ENCODE measurements at places on chromosomes 7 and 10. TPM values are rescaled to one million over a fixed set of nuclear protein-coding genes. Genes with fewer than 3 reads are reported as not detected.
A peak's percentile ranks its signal among the peaks of the same experiment; 100 is the strongest.

Gene AFAP1L2
- 1.1 TPM for total RNA-seq

Gene CDHR1
- not detected for total RNA-seq

Gene SLC18A3
- not detected for total RNA-seq

Gene GSTO2
- 26.7 TPM for total RNA-seq

Gene EPO
- total RNA-seq, result not detected

Gene MYPN
- total RNA-seq, result 0.38 TPM

Gene CACNB2
- total RNA-seq, result not detected

Gene NME8
- total RNA-seq, result not detected

Gene NUDT5
- 83.8 TPM for total RNA-seq

Gene HABP2
- total RNA-seq, result 1.0 TPM

Gene PRPS1L1
- not detected for total RNA-seq

Gene PKD1L1
- total RNA-seq, result 0.49 TPM

Gene TSPAN33
- total RNA-seq, result 12.4 TPM

Gene SFRP5
- total RNA-seq, result 0.20 TPM

Gene GPR85
- not detected for total RNA-seq

Gene TCF7L2
- 43.0 TPM for total RNA-seq

Gene PKD2L1
- not detected for total RNA-seq

- no peak for DNase-seq
Measured at GRCh38 chr10:8133146-8133545, 78.7 kb downstream of the GATA3 start.

GRCh38 chr7:128728598-128728997 lies 10.6 kb upstream of the CALU start:
- DNase-seq, result no peak

DNA sequence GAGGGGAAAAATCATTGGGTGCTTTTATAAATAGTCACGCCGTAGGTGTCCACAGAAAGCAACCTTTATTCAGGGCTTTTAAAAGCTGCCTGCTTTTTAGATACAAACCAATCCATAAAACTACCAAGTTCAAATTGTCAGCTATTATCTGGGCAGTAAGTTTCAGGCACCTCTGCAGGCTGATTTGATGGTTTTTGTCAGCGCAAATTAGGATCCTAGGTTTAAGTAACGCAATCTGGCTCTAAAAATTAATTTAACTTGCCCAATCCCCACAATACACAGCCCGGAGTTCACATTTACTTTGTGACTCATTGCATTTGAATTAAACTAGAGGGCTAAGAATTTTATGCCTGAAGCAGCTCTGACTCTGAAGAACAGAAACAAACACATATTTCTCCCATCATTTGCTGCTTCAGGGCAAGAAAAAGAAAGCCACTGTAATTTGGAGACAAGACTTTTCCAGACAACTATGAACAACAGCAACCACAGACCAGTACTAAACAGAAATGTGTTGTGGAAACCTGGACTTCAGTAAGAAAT lies 43.3 kb downstream of the NRP1 start:
- DNase-seq, result no peak

GRCh38 chr7:98079891-98080648 lies 26.6 kb upstream of the LMTK2 start:
- no peak for DNase-seq

GRCh38 chr10:43734716-43735115 lies 86.0 kb upstream of the ZNF32 start:
- no peak for DNase-seq

GRCh38 chr7:37645282-37646050 lies 38.1 kb upstream of the GPR141 start:
- no peak for DNase-seq

DNA sequence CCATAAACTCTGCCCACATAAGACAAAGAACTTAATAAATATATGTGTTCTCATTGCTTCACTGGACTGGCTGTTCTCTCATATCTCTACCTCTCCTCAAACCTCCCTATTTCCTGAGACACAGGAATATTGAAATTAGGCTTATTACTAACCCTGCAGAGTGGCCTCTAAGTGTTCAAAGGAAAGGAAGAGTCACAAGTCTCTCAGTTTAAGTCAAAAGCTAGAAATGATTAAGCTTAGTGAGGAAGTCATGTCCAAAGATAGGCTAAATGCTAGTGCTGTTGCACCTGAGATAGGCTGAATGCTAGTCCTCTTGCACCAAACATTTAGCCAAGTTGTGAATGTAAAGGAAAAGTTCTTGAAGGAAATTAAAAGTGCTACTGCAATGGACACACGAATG lies 41.1 kb downstream of the GNAI1 start:
- no peak for DNase-seq

- no peak for DNase-seq
Measured at GRCh38 chr10:122176232-122177213, 94.6 kb upstream of the BTBD16 start.

DNA sequence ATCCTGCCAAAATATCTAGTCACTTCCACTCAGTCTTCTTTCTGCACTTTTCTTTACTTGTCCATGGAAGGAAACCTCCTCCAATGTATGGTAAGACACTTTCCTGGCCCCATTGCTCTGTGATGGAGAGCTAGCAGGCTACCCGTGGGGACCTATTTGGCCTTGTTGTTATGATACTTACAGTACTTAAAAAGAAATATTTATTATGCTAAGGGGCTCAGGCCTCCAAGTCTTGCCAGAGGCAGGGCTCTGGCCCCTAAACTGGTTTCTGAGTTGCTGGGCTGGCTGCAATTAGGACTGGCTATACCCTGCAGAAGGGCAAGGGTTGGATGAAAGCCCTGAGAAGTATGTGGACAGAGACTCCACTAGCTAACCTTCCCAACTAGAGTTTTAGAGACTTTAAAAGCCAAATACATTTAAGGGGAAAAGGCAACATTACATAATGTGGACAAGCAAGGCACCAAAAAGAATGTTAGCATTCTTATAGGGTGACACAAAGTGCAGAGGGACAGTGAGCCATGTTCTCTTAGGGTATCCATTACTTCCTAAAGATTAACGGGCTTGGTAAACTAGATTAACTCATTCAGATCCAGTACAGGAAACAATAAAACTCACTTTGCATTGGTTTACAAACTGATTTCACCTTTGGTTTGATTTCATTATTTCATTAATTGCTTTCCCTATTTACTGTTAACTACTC lies 84.9 kb upstream of the INHBA start:
- no peak for DNase-seq

- DNase-seq, result no peak
Measured at GRCh38 chr7:16993543-16993942, 111.8 kb upstream of the AGR3 start.

DNA sequence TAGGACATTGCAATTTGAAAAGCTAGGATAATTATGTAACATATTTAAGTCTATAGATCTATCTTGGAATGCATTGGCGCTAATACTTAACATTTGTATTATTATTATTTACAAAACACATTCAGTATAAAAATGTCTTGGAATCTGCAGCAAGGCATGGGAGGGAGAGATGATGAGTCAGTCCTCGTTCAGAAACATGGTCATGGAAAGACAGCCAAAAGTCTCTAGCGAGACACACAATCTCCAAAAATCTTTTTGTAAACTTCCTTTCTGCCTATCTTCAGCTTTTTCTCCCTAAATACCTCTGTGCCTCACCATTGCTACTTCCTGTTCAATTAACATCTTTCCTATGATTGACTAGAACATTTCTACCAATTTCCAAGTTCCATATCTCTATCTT lies 188.4 kb upstream of the CACNA2D1 start:
- no peak for DNase-seq

- DNase-seq, result peak; percentile 7
Measured at GRCh38 chr10:29501692-29502091, 133.1 kb downstream of the SVIL start.

GRCh38 chr10:76640806-76641205 lies 996.8 kb downstream of the KCNMA1 start:
- no peak for DNase-seq

- no peak for DNase-seq
Measured at GRCh38 chr7:140594131-140594691, 46.4 kb downstream of the DENND2A start.

DNA sequence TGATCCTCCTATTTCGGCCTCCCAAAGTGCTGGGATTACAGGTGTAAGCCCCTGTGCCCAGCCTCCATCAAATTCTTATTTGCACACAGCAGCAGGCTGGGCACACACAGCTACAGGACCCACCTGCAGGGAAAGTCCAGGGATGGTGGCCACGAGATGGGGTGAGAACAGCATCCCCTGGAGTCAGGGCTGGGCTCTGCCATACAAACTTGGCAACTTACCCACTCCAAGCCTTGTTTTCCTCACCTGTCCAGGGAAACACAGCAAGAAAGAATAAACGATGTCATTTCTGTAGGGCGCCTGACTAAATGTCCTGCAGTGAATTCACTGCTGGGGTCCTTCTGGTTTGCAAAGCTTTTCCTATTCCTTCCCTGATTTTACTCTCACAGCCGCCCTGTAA lies 5.5 kb downstream of the MYH16 start:
- no peak for DNase-seq

DNA sequence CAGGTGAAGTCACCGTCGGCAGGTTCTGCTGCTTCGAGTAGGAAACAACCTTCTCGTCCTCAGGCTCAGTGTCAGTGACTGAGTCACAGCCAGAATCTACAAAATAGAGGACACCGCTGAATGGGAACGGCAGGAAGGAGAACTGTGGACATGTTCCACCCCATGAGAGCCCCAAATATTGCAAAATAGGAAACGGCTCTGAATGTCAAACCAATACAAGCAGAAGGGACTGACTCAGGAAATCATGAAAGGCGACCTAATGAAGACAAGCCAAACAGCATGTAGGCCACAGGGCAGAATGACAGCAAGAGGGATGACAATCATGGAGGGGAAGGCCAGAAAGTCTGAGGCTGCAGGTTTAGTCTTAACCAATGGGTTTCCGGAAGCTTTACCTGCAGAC lies 63.5 kb downstream of the PIK3AP1 start:
- DNase-seq, result no peak

GRCh38 chr7:141884539-141885225 lies 31.5 kb upstream of the OR9A4 start:
- DNase-seq, result no peak

GRCh38 chr7:158358926-158359645 lies 228.5 kb downstream of the PTPRN2 start:
- DNase-seq, result no peak

DNA sequence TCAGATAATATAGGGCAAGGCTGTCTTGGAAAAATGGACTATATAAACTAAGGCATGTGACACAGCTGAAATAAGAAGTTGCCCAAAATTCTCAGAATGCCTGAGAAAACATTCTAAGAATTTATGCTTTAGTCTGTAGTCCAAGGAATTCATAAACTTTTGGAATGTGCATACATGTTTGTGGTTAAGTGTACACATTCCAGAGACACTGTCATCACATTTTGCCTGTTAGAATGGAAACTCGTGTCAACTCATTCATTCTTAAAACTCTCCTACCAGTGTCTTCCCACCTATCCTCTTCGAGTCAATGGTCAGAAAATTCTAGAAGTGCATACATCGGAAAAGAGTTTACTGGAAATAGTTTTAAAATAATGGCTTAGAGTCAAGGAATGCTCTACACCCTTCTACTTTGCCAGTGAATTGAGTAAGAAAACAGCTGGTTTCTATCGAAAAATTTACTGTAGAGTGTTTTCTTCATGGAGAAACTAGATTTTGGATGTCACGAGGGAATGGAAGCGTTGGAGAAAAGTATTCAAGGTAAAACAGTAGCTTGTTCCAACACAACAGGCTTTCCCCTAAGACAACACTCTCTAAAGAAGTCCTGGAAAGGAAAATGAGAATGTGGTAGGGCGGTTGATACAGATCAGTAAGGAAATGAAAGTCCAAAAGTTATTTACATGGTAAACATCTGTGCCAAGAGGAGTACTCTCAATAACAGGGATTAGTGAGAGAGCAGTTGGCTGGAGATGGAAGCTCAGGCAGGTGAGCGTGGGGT lies 1177.6 kb upstream of the C7orf33 start:
- no peak for DNase-seq

DNA sequence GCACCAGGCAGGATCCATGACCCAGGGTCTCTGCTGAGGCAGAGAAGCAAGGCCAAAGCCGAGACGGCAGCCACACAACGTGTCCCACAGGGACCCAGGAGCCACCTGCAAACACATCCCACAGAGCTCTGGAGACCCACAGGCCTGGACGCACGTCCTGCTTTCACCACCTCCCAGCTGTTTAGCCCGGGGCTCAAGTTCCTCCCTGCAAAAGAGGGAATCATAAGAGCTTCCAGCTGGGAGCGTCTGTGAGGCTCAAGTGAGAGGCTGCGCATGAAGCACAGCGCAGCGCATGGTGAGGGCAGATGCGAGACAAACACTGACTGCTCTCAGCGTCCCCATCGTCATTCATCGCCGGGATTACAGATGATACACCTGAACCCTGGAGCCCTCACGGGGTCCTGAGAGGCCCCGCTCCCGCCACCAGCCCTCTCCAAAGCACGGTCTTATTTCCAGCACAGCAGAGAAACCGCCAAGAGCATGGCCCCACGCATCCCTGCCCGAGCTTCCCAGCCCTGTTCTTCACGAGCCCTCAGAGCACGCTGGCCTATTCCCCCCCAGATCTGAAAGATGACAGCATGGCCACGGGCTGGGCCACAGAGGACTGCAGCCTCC lies 88.7 kb downstream of the MAD1L1 start:
- no peak for DNase-seq

DNA sequence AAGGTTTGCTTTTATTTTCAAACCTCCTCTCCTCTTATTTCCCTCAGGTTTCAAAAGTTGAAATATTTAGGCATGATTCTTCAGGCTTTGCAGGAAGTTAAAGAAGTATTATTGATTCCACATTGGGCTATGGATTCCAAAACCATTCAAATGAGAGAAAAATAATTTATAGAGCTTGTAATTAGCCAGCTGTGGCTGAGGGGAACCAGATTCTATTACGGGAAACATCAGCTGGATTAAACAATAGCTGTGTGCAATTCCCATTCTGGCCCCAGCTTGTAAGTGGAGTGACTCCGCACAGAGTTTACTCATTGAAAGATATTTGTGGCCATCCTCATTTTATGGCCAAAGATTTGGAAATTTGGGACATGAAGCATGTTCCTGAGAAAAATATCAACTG lies 77.0 kb upstream of the PHYHIPL start:
- DNase-seq, result no peak

- DNase-seq, result peak; percentile 19
Measured at GRCh38 chr7:94972296-94972695, 64.9 kb downstream of the PPP1R9A start.

DNA sequence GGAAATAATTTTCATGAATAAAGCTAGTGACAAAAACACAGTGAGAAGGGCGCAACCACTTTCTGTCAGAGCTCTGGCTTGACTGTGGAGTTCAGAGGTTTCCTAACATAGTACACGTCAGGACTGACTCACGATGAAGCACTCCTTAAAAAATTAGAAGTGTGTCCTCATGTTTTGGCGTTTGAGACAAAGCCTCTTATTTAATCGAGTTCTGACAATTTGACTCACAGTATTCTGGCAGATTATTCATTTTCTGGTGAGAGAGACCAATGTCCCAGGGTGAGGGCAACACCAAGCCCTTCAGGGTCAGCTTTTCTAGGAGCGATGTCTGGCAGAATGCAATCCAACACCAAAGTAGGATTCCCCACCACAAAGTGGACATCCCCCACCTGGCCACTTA lies 108.7 kb downstream of the DIP2C start:
- no peak for DNase-seq

GRCh38 chr10:5582736-5583135 lies 58.0 kb downstream of the CALML3 start:
- no peak for DNase-seq

Measured in Calu3 (cell line).